HepG2 (cell line): ENCODE measurements at places on chromosomes 13 and 19.

- no peak overlapping the region for H3K27ac ChIP-seq
- no peak for DNase-seq
- H3K36me3 ChIP-seq: no peaks in the 10 kb centered on the region
- no peaks in the 10 kb centered on the region for H3K4me1 ChIP-seq
- H3K27me3 ChIP-seq: no peaks in the 10 kb centered on the region
Measured at GRCh38 chr13:70469077-70469476, 360.8 kb upstream of the KLHL1 start.

DNA sequence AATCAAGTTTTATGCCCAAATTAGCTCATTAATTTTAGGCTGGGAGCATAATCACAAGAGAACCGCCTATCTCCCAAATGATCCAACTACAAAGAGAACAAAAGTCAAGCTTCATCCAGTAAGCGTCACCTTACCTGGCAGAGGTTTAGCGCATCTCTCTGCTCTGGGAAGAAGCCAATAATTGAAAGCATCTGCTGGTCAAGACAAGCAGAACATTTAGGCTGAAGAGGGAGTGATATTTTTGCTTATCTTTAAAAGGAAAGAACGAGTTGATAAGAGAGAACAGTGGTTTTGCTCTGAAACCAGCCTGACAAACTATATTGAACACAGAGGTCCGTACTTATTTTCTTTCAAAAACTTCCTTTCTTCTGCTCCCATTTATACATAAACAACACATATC, 242.1 kb downstream of the ENOX1 start:
- no peaks in the 10 kb centered on the region for H3K27me3 ChIP-seq
- H3K4me3 ChIP-seq: no peak overlapping the region
- no peak overlapping the region for H3K27ac ChIP-seq
- no peaks in the 10 kb centered on the region for H3K4me1 ChIP-seq
- no peak for DNase-seq
- H3K36me3 ChIP-seq: no peaks in the 10 kb centered on the region

- DNase-seq: no peak
- H3K27me3 ChIP-seq: no peaks in the 10 kb centered on the region
- no peaks in the 10 kb centered on the region for H3K4me1 ChIP-seq
- no peak overlapping the region for H3K27ac ChIP-seq
Measured at GRCh38 chr13:80787604-80788003, 446.7 kb upstream of the SPRY2 start.

GRCh38 chr13:53822136-53822535, 793.5 kb downstream of the OLFM4 start:
- H3K27me3 ChIP-seq: no peaks in the 10 kb centered on the region
- no peaks in the 10 kb centered on the region for H3K4me1 ChIP-seq
- DNase-seq: no peak
- no peak overlapping the region for H3K4me3 ChIP-seq
- no peaks in the 10 kb centered on the region for H3K36me3 ChIP-seq

DNA sequence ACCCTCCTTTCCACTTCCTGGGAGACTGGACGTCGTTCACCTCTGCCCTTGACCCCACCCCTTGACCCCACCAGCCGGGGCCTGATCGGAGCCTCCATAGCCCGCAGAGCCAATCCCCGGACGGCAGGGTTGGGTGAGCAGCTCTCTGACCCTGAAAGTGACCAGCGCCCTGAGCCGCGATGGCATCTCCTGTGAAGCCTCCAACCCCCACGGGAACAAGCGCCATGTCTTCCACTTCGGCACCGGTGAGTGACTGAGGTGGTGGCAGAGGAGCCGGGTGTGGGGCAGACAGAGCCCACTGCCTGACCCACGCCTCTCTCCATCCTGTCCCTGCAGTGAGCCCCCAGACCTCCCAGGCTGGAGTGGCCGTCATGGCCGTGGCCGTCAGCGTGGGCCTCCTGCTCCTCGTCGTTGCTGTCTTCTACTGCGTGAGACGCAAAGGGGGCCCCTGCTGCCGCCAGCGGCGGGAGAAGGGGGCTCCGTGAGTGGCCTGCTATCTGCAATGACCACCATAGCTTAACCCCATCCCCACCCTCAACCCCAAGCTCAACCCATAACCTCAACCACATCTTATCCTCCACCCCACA, 10.4 kb downstream of the BCAM start:
- DNase-seq: no peak
- H3K4me1 ChIP-seq: peaks cover 39% of the 10 kb centered on the region
- peaks cover 6% of the 10 kb centered on the region for H3K36me3 ChIP-seq
- no peak overlapping the region for H3K4me3 ChIP-seq
- no peaks in the 10 kb centered on the region for H3K27me3 ChIP-seq
- no peak overlapping the region for H3K27ac ChIP-seq

DNA sequence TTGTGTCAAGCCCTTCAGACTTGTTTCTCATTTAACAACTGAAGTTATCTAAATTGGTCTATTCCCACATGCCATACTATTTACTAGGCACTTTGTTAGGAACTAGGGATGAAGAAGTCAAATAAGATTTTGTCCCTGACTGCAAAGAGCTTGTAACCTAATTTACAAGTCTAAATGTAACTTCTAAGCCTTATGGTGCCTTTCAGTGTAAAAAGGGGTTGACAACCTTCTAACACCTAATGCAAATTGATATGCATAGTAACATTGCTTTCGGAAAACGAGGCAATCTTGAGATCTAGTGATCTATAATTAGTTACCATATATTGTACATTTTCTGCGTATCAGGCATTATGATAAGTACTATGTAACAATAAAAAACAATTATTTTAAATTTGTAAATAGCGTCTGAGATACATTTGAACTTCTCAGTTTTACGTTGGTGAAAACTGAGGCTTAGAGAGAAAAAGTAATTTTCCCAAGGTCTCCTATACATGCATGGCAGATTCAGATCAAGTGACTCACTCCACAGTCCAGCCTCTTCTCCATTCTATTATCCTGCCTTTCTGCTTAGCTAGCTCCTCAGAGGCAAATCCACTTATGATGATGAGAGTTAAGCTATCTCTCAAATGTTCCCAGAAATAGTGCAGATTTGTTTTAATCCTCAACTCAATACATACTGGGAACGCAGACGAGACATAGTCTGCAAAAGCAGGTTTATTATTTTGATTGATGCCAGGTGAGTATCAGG, 764.9 kb upstream of the SLITRK5 start:
- no peaks in the 10 kb centered on the region for H3K27me3 ChIP-seq
- DNase-seq: no peak
- no peaks in the 10 kb centered on the region for H3K36me3 ChIP-seq
- H3K27ac ChIP-seq: no peak overlapping the region
- H3K4me1 ChIP-seq: no peaks in the 10 kb centered on the region

DNA sequence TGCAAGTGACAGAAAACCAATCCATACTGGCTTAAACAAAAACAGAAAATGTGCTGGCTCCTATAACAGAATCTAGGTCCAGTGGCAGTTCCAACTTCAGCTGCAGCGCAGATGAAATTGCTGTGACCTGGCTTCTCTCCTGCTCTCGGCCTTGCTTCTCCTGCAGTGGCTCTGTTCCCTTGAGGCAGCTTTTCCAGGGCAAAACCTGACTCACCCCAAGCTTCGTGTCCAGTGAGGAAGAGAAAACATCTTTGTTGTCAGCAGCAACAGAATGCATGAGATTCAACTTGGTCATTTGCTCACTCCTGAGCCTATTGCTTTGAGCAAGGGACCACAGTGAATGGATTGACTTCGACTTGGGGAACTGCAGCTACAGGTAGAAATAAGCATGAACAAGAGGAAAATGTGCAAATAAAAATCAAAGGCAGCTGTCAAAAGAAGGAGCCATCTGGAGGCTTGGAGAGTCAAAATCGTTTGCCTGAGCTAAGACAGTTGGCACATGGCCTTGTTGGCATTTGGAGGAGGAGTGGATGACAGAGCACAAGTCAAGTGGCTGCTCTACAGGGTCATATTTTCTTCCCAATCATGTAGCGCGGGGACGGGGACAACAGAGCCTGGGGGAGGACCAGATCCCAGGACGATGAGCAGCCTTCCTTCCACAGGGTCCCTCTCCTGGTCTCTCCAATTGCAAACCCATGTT, 523.4 kb downstream of the FGF9 start:
- DNase-seq: no peak
- no peak overlapping the region for H3K4me3 ChIP-seq
- no peaks in the 10 kb centered on the region for H3K36me3 ChIP-seq
- no peaks in the 10 kb centered on the region for H3K4me1 ChIP-seq

GRCh38 chr19:14385492-14385891, 4.2 kb downstream of the ADGRE5 start:
- no peak overlapping the region for H3K27ac ChIP-seq
- no peak for DNase-seq
- no peak overlapping the region for H3K4me3 ChIP-seq
- H3K36me3 ChIP-seq: no peaks in the 10 kb centered on the region
- H3K27me3 ChIP-seq: peaks cover 2% of the 10 kb centered on the region; the same call in 1 of the 2 replicates

GRCh38 chr19:52140032-52140710, 433 bp upstream of the ZNF616 start:
- H3K36me3 ChIP-seq: peaks cover 1% of the 10 kb centered on the region; the same call in 1 of the 2 replicates
- DNase-seq: peak; percentile 54
- H3K27me3 ChIP-seq: no peaks in the 10 kb centered on the region; the same call in 2 of the 3 replicates
- H3K4me3 ChIP-seq: peak overlapping the region; percentile 96

DNA sequence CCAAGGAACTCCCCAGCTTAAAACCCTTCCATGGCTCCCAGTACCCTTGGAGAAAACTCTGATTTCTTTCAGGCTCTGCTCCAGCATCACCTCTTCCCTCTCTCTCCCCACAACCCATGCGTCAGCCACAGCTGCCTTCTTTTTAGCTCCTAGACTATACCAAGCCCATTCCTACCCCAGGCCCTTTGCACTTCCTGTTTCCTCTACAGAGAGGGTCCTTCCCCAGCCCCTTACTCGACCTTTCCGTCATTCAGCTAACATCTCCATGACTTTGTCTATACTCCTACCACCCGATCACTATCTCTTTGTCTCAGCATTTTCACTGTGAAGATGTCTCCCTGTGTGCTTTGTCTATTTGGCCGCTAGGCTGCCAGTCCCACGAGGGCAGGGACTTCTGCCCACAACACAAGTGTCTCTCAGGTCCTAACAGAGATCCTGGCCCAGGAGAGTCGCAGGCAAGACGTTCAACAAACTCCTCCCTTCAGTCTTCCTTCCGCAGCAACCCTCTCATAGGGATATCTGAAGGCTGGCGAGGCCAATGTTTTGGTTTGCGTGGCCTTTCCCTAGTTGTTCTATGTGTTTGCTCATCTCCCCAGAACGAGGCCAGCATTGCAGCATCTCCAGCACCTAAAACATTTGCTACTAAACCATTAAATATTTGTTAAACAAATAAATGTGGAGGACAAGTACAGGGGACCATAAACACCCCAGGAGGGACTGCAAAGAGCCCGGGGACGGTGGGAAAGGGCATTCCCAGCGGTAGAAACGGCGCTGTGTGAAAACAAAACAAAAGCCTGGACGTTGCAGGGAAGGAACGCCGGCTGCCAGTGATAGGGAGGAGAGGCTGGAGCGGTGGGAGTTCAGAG, 816 bp downstream of the CCNP start:
- DNase-seq: peak; percentile 25
- H3K36me3 ChIP-seq: no peaks in the 10 kb centered on the region
- peaks cover 59% of the 10 kb centered on the region for H3K4me1 ChIP-seq
- H3K4me3 ChIP-seq: peak overlapping the region; percentile 52
- H3K27ac ChIP-seq: peak overlapping the region; percentile 44

DNA sequence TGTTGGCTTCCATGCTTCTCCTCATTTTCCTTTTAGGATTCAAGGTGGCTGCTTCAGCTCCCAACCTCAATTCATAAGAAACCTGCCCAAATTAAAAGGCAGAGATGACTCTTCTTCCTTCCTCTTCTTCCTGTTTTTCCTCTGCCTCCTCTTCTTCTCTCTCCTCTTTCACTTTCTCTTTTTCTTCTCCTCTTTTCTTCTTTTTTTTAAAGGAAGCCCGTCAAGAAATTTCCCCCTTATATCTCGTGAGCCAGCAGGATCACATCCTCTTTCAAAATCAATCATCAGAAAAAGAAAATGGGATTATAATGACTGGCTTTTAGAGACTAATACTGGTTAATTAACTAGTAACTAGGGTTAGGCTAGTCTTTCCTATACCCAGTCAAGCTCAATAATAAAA, 220.3 kb downstream of the NBEA start:
- H3K27me3 ChIP-seq: no peaks in the 10 kb centered on the region
- no peak overlapping the region for H3K27ac ChIP-seq
- no peaks in the 10 kb centered on the region for H3K36me3 ChIP-seq
- no peak for DNase-seq

- H3K27me3 ChIP-seq: no peaks in the 10 kb centered on the region
- H3K27ac ChIP-seq: no peak overlapping the region
- no peak overlapping the region for H3K4me3 ChIP-seq
- no peaks in the 10 kb centered on the region for H3K36me3 ChIP-seq
- H3K4me1 ChIP-seq: peaks cover 19% of the 10 kb centered on the region
Measured at GRCh38 chr13:20729633-20730585, 26.4 kb downstream of the IL17D start.

- no peak overlapping the region for H3K4me3 ChIP-seq
- H3K36me3 ChIP-seq: no peaks in the 10 kb centered on the region
- H3K27ac ChIP-seq: no peak overlapping the region
- H3K4me1 ChIP-seq: no peaks in the 10 kb centered on the region
Measured at GRCh38 chr13:67299751-67300150, 69.6 kb upstream of the PCDH9 start.

- peaks cover 21% of the 10 kb centered on the region for H3K4me1 ChIP-seq
- H3K4me3 ChIP-seq: no peak overlapping the region
- DNase-seq: peak; percentile 20
Measured at GRCh38 chr19:45305421-45305820, 17.3 kb downstream of the CKM start.

DNA sequence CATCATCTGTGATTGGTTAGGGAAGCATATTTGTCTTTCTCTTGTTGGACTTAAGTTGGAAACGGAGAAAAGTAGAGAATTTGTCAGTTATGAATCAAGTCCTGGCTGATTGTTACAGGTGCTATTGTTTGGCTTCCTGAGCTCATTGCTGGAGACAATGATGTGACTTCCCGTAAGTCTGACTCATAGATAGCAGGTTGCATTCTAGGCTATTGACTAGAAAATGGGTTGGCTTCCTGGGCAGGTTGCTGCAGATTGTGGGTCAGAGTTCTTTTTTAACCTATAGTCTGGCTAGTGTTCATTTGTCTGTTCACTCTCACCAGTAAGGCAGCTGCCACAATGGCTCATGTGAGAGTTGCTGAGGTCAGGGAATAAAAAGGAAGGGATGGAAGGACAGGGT, 101.5 kb downstream of the CCNA1 start:
- no peak for DNase-seq
- no peaks in the 10 kb centered on the region for H3K36me3 ChIP-seq
- no peak overlapping the region for H3K27ac ChIP-seq
- H3K4me1 ChIP-seq: no peaks in the 10 kb centered on the region
- H3K27me3 ChIP-seq: no peaks in the 10 kb centered on the region
- no peak overlapping the region for H3K4me3 ChIP-seq

- H3K36me3 ChIP-seq: no peaks in the 10 kb centered on the region
- H3K4me1 ChIP-seq: no peaks in the 10 kb centered on the region
- H3K27ac ChIP-seq: no peak overlapping the region
- no peak for DNase-seq
Measured at GRCh38 chr13:74774264-74774663, 640.1 kb upstream of the KLF12 start.

GRCh38 chr13:36986462-36987240, 12.5 kb downstream of the ALG5 start:
- DNase-seq: no peak
- no peaks in the 10 kb centered on the region for H3K4me1 ChIP-seq
- H3K27ac ChIP-seq: no peak overlapping the region
- no peaks in the 10 kb centered on the region for H3K27me3 ChIP-seq
- peaks cover 16% of the 10 kb centered on the region for H3K36me3 ChIP-seq
- H3K4me3 ChIP-seq: no peak overlapping the region
